ENCODE measurements at places on chromosomes 13 and 19.

- no peak for DNase-seq
These were observed 34.2 kb downstream of the NAXD start for GRCh38 chr13:110649551-110649950.

DNA sequence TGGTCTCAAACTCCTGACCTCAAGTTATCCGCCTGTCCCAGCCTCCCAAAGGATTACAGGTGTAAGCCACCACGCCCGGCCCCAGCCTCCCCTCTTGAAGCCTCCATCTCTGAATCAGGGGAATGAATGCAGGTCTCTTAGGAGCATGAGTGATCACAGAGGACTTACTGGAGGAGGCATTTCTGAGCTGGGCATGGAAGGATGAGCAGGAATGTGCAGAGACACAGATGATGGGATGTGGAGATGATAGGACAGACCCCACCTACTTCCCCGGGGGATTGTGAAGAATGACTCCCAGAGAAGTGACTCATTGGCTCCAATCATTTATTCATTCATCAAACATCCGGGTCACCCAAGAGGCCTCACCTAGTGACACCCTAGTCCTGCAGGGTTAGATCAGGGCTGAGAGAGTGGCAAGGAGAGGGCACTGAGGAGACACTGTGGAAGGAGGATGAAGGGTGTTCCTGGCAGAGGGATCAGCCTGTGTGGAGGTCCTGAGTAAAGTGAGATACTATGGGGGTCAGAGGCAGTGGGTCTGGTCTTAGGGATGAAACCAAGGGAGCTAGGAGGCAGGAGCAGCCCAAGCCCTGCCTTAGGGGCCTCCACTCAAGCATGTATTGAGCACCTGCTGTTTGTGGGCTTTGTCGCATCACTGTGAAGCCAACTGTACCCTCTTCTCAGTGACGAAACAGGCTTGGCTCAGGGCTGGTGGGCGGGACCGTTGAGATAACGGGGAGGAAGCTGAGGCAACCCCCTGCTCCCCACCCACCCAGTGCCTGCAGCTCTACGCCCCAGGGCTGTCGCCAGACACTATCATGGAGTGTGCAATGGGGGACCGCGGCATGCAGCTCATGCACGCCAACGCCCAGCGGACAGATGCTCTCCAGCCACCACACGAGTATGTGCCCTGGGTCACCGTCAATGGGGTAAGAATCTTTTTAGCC is 3.0 kb downstream of the IFI30 start:
- no peak for DNase-seq

DNA sequence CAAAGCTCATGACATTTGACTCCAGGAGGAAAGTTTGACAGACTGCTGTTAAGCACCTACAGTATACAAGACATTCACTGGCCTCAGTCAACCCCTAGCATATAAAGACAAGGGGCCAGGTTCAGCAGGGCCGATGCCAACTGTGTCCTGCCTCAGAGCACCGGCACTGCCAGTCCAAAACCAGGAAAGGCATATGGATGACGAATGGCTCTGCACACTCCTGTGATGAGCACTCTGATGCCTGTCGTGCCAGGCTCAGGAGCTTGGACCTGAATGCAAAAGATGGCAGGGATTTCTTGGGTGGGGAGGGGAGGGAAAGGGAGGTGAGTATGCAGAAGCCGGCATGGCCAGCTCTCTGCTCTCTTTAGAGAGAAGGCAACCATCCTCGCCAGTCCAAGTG is 38.9 kb downstream of the COL4A1 start:
- DNase-seq, result no peak

DNA sequence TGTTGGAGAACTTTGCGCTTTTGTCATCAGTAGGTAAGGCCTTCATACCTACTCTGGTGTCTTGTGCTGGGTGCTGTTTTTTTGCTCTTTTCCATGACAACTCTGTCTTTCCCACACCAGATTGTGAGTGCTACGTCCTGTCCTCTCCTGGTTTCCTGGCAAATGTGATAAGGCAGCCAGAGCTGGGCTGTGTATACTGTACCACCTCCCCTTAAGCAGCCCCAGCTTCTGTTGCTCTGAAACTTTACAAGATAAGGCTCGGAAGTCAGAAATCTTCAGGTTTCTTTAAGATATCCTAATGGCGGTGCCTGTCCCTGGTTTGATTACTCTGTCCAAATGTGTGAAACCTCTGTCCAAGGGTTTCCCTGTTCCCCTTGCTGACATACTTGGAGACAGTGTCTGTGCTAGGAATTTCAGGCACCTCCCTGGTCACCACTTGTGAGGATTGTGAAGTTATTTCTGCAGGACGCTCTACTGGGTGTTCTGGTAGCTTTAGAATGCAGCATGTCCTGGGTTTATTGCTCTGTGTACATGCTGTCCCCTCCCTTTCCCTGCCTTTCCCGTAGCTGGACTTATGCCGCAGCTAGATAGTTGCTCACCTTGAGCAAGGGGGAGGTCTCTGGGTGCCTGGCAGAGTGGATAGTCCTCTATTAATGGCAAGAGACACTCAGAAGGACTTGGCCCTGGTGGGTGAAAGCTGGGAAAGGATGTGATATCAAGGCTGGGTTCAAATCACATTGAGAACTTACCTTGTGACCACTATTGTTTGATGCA is 7.0 kb downstream of the ZNF749 start:
- DNase-seq, result no peak

DNA sequence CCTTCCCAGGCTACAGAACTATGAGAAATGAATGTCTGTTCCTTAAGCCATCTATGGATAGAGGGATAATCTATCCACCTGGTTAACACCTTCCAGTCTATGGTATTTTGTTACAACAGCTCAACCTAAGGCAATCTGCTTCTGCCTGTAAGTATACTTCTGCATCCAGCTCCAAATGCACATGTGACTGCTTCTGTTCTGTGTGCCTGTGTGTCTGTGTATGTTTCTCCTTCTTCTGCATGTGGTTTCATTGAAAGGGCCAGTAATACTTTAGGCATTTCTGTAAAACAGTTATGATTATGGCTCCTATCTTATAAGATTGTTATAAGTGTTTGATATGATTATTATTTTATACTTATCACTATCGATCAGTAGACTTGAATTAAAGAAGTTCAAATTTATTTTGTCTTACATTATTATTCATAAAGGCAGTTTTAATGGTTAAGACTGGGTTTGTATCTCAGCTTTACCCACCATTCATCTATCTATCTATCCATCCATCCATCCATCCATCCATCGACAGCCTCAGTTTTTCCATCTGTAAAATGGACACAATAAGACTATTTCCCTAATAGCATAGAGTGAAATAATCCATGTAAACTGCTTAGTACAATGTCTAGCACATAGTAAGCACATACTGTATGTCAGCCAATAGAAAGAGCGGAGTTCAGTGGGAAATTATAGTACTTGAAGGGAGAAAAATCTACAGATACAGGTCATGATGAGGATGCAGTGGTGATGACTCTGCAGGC is 37.5 kb upstream of the TM9SF2 start:
- DNase-seq, result no peak

All from epithelial cell of prostate (primary cell).